ENCODE measurements at places on chromosomes 7 and 10.

- no peak for DNase-seq
Observed at GRCh38 chr7:114711241-114711640, 210.7 kb upstream of the MDFIC start.

GRCh38 chr10:105798328-105798889 lies 1157.3 kb downstream of the SORCS3 start:
- DNase-seq = peak; percentile 28

- DNase-seq = peak; percentile 66
Observed at GRCh38 chr7:78172267-78172757, 373.7 kb downstream of the PHTF2 start.

DNA sequence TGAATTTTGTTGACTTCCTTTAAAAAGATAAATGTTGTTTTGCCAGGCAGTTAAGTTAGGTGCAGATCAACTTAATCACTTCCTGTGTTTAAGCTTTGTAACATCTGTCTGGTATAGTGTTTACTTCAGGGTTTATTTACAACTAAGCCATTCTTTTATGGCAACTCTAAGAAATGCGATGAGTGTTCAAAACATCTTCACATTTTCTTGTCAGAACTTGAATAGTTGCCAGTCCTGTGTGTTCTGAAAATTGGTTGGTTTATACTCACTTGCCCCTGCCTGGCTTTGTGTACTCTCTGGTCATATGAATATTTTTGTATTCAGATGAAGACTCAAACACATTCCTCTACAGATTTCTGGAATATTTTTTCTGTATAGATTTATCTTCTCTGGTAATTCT lies 327.2 kb downstream of the MDFIC start:
- no peak for DNase-seq

GRCh38 chr10:78764436-78764835 lies 304.3 kb upstream of the ZMIZ1 start:
- no peak for DNase-seq

GRCh38 chr10:28363376-28363775 lies 60.5 kb upstream of the MPP7 start:
- no peak for DNase-seq

GRCh38 chr10:115417585-115418265 lies 324.6 kb downstream of the ATRNL1 start:
- peak; percentile 74 for DNase-seq

- DNase-seq = peak; percentile 4
Observed at GRCh38 chr10:124641282-124642087, 102.7 kb downstream of the FAM53B start.

DNA sequence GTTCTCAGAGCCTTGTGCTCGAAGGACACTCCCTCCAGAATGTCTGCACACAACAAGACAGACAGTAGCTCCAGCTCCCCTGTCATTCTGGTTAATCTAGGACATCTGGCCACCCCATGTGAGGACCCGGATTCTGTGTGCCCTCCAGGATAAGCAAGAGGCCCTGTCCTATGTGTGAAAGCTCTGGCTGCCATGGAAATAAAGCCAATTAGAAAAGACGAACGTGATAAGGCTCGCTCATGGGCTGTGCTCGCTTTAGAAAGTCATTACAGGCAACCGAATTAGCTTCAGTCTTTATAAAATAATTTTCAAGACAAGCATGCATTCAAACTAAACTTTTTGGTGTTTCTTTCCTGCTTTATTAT lies 263.4 kb downstream of the INHBA start:
- DNase-seq = no peak

DNA sequence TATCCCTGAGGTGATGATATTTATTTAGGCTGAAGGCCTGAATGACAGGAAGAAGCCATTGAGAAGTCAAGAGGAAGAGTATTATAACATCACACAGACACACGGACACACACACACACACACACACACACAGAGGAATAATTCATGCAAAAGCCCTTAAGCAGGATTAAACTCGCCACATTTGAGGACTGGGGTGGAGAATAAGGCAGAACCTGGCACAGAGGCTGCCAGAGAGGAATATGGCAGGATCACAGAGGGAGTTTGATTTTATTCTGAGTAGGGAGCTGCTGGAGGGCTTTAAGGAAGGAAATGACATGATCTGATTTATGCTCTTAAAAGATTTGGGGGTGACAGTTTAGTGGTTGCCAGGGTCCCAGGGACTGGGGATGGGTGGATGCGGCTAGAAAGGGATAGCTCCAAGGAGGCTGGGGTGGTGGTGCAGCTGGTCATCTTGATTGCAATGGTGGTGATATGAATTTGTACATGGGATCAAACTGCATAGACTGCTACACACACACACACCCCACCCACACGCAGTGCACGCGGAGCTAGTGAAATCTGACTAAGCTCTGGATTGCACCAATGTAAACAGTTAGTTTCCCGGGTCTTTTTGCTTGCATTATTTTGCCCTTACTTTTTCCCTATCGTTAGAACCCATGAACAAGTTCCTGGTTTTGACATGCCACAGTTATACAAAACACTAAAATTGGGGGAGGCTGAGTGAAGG lies 11.2 kb downstream of the SMURF1 start:
- no peak for DNase-seq

DNA sequence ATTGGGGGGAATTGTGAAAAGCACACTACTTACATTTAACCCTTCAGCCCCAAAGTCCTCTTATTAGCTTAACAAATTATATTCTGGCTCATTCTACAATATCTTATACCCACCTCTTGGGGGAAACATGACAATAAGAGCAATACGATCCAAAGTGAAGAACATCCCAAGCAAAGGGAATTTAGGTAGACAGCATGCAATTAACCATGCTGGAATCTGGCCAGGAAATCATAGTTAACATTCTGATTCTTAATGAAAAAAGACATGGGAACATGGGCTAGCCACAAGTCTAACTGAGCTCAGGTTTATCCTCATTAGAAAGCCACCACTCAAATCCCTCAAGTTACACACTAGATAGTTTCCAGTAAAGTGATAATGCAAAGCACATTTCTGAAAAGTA lies 241.9 kb upstream of the SLC26A5 start:
- no peak for DNase-seq

DNA sequence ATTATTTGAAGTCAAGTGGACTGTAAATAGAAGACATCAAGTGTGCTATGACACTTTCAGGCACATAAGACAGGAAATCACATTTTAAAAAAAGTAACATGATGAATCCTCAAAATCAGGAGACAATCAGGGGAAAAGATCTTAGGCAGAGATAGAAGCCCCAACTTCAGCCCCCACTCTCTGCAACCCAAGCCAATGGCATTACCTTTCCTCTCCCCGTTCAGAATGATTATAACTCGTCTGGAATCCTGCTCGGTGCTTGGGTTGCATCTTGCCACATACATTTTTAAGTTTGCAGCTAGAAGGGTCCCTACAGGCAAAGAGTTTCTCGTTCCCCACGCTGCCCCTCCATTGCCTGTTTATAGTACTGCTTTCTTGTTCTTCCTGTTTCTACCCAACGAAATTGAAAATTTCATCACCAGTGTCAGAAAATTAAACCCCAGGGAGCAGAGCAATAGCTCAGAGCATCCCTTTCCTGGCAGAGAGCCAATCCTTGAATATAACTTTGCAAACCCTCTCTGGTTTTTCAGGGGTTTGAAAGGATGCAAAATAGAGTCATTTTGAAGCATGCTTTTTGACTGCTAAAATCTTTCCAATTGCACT lies 260.5 kb upstream of the AOAH start:
- peak; percentile 39 for DNase-seq

GRCh38 chr10:4241724-4242345 lies 456.8 kb upstream of the KLF6 start:
- peak; percentile 74 for DNase-seq

GRCh38 chr7:22728401-22729029 lies 1.5 kb downstream of the IL6 start:
- peak; percentile 65 for DNase-seq

DNA sequence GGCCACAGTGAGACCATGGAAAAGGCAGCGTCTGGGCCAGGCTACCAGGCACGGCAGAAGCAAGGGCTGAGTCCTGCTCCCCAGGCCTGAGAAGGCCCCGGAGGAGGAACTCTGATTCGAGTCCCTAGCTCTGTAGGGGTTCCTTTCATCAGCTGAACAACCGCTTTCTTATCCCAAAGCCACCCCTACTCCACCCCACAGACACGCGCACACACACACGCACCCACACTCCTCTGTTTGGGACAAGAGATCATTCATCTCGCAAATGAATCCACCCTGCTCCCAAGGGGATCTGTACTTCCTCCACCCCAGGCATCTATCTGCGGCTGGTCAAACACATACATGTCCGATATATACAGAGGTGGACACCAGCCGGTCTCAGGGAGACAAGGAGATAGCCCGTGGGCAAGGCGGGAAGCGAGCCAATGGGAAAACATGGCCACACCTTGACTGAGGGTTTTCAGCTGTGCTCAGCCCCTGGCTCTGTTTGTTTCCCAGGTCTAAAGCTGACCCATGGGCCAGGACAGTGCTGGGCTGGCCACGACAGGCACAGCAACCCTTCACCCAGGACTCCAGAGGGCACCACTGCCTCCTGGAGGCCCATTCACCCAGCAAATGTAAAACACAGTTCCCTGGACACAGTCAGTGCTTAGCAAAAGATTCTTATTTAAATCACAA lies 7.3 kb downstream of the ZCCHC24 start:
- no peak for DNase-seq

GRCh38 chr7:55970978-55971377 lies 6.6 kb downstream of the NIPSNAP2 start:
- no peak for DNase-seq

DNA sequence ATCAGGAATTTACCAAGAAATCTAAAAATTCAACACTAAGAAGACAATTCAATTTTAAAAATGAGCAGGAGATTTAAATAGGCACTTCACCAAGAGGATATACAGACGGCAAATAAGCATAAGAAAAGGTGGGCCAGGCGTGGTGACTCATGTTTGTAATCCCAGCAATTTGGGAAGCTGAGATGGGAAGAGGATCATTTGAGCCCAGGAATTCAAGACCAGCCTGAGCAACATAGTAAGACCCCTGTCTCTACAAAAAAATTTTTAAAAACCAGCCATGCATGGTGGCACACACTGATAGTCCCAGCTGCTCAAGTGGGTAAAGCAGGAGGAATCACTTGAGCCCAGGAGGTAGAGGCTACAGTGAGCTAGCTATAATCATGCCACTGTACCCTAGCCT lies 3.5 kb upstream of the AKR1D1 start:
- no peak for DNase-seq

GRCh38 chr7:130349911-130350782 lies 5.5 kb downstream of the CPA5 start:
- DNase-seq = no peak

DNA sequence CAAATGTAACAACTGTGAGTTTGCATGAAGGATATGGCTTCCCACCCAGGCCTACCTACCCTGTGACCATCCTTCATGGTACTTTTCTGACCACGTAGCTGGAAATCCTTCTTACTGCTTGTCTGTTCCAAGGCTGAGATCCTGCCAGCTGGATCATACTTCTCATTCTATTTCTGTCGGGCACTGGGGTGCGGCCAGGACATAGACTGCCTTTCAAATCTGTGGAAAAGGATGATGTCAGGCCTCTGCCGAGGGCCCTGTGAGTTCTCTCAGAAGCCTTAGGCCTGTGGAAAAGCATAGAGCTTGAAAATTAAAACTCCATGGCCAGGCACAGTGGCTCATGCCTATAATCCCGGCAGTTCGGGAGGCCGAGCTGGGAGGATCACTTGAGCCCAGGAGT lies 10.0 kb downstream of the VWC2 start:
- DNase-seq = no peak

DNA sequence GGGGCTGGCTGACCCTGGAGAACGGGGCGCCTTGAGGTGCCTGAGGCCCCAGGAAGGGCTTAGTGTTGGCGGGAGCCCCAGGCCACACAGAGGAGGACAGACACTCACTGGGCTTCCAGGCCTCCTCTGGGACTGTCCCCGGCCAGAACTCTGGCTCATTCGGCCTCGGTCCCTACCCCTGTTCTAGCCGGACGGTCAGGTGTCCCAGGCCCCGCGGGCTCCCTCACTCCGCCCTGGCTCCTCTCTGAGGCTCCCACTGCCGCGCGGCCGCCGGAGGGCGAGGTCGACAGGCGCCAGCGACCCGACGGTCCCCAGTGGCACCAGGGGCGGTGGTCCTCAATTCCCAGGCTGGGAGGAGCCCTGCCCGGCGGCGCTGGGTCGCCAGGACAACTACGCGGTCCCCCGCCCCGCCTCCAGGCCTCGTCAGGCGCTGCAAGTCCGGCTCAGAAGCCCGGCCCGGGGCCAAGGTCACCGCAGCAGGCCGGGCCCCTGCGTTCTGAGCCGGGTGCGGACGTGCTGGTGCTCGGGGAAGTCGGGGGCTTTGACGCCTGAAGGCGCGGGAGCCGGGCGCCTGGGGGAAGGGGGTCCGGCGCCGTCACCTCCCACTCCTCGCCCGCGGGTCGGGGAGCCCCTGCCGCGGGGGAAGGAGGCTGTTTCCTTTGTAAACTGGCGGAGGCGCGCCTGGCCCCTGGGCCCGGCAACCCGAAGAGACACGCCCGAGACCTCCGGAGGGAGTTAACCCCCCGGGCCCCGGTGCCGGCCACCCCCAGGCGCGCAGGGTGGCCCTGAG lies 1.1 kb upstream of the PWWP2B start:
- no peak for DNase-seq

DNA sequence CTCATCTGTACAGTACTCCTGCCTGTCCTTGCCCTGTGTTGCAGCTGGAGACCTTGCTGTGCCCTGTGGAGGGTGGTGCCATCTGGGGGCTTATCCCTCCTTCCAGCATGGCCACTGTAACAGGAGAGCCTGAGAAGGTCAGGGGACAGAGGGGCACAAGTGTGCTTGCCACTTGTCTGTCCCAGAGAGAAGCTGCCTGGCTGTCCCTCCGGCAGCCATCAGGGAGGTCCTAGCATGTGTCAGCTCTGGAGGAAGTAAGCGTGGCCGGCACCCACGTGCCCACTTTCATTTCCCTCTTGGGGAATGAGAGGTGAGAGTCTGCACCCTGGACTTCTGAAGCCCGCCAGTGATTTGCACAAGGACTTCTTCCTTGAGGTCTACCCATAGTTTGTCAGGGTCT lies 97.0 kb upstream of the PPIF start:
- no peak for DNase-seq

- no peak for DNase-seq
Observed at GRCh38 chr10:73743327-73743904, 756 bp upstream of the SEC24C start.

DNA sequence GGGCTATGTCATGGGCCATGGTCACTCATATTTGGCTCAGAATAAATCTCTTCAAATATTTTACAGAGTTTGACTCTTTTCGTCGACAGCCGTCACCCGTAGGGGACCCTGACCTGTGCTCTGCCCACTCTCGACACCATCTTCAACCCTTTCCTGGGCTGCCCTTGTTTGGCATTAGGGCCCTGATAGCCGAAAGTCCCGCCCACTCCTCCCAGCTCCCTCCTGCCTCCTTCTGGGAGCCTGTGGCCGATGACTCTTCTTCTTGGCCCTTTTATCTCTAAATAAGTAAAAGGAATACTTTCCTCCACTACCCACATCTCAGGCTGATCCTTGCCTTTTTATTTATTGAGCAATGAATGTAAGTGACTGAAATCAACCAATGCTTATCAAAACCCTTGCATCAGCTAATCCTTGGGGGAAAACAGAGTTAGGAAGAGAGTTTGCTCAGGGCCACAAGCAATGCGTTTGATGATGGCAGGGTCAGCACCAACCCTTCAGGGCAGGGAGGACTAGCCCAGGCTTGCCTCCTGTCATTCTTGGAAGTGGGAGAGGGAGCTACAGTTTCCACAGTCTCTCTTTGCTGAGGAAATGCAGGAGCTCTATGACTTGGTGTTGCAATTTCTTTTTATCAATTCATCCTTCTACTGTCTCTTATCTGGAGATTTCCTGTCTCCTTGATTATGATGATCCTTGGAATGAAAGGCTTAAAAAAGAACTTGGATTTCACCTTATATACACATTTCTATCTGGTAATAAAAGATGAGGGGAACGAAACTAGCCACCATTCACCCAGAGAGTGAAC lies 218.2 kb upstream of the PODXL start:
- no peak for DNase-seq

- DNase-seq = no peak
Observed at GRCh38 chr7:109343678-109344077, 774.0 kb downstream of the DNAJB9 start.
